ENCODE measurements at places on chromosomes 6 and 20.

DNA sequence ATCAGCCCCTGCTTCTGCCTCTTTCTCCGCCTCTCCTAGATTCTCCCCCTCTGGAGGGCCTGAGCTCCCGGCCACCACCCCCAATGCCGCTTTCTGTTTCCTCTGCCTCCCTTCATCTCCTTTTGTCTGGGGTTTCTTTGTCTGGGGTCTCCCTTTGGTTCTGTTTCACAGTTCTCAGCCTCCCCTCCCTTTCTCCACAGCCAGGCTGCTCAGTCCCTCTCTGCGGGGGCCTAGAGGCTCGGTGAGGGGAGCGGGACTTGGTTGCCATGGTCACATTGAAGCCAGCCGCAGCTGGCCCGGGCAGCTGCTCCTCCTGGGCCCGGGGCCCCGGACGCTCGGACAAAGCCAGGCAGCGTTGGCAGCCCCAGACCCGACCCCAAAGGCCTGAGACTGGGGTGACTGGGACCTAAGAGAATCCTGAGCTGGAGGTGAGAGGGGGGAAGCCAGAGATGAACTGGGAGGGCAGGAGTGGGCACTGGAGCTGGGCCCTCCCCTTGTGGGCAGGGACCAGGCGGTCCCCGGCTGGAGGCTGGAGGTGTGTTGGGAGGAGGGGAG lies 3.5 kb upstream of the DDR1 start:
- no peak for DNase-seq

DNA sequence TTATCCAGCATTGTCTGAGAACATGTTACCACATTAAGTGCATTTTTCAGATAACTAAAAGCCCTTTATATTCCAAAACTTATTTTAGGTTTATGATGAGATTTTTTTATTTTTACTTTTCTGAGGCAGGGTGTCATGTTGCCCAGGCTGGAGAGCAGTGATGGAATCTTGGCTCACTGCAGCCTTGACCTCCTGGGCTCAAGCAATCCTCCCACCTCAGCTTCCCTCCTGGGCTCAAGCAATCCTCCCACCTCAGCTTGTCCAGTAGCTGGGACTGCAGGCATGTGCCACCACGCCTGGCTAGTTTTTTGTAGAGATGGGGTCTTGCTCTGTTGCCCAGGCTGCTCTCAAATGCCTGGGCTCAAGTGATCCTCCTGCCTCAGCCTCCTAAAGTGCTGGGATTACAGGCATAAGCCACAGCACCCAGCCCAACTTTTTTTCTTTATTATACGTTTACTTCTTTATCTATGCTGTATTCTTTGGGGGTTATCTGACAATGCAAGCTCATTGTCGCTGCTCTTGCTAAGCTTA lies 6.2 kb downstream of the DYNLT1 start:
- DNase-seq = no peak

- DNase-seq = no peak
These were observed 60.9 kb downstream of the EPB41L2 start for GRCh38 chr6:131001945-131002660.

- no peak for DNase-seq
These were observed 37.7 kb downstream of the PMEPA1 start for GRCh38 chr20:57672164-57672563.

DNA sequence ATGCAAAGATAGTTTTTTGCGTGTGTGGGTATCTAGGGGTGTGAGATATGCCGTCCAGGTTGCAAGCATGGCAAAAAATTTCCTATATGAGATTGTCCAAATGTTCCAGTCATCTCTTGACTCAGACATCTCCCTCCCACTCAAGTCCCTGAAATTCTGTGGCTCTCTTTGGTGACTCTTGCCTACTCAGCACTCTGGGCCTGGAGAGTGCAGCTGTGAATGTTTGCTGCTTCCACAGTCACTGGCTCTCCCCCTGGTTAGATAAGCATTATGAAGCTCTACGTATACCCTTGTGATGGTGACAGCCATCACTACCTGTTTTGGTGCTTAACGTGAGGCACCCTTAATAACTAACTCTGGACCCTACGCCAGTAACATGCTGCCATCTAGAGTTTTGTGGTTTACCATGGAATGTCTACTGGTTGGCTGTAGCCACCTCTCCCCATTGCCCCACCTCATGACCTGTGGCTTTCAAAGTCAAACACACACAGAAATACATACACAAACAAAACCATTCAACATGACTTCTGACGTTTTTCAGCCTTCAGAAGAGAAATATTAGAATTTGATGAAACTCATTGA lies 621.9 kb upstream of the CITED2 start:
- no peak for DNase-seq

DNA sequence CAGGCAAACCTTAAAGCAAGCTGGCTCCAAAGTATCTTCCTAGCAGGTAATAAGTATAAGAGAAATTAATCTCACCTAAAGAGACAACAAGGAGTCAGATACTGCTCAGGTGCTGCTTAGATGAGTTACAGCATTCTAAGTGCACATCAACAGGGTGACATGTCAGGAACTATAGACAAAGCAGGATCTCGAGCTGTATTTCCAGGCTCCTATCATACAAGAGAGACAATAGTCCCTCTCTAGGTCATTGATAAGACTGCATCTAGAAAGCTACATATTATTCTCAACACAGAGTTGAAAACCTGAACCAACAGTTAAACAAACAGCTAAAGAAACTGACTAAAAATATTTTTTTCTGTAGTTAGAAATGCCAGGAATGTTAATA lies 3.9 kb downstream of the PTPRK start:
- no peak for DNase-seq

GRCh38 chr6:2652611-2653010 lies 98.1 kb downstream of the MYLK4 start:
- no peak for DNase-seq

DNA sequence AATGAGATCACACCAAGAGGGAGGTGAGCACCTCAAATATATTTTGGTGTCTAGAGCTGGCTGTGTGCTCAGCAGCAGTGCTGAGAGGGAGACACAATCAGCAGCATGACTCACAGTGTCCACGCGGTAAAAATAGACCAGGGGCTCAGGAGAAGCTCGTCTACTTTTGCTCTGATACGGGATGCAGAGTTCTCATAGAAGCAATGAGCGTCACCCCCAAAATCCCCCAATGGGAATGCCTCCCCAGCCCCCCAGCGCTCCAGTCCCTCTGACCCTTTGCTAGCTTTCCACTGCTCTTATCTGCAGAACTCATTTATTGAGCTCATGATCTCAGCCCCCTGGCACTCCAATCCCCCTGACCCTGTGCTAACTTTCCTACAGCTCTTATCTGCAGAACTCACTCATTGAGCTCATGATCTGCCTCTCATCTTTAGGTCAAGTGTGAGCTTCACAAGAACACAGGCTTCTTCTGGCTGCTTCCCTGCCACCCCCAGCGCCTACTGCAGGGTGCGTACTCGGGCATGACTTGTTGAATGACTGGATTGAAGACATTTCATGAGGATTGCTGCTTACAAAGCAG lies 34.0 kb downstream of the SYNDIG1 start:
- DNase-seq = no peak

GRCh38 chr6:169638915-169639314 lies 62.9 kb downstream of the WDR27 start:
- no peak for DNase-seq

DNA sequence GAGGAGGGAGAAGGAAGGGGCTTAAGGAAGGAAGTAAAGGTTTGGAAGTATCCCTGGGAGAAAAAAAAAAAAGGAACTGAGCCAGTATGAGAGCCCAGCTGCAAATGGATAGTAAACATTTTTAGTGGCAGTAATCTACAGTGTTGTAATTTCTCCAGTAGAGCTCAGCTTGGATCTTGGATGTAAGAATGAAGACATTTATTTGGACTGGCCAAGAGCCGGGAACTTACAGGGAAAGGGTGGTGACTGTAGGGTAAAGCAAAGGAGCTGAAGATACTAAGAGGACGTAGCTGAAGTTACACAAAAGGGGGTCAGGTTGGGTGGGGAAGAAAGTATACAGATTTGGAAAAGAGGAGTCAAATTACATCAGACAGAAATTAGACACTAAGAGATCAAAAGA lies 13.5 kb downstream of the EEF1E1 start:
- no peak for DNase-seq
